ENCODE measurements at places on chromosomes 16 and 17. TPM values are rescaled to one million over a fixed set of nuclear protein-coding genes. Genes with fewer than 3 reads are reported as not detected.
A peak's percentile ranks its signal among the peaks of the same experiment; 100 is the strongest.

The NDRG4 gene
- 280 TPM for total RNA-seq

The TOP2A gene
- total RNA-seq = 58.3 TPM

The RPGRIP1L gene
- 34.8 TPM for total RNA-seq

The FTSJ3 gene
- total RNA-seq = 24.9 TPM

The CISD3 gene
- total RNA-seq = 0.91 TPM

The KCTD19 gene
- total RNA-seq = 2.2 TPM

The CNGB1 gene
- total RNA-seq = 3.0 TPM

The CDRT15L2 gene
- total RNA-seq = not detected

The RCVRN gene
- 0.27 TPM for total RNA-seq

GRCh38 chr16:4873091-4873490, 25.8 kb downstream of the UBN1 start:
- no peak for DNase-seq

DNA sequence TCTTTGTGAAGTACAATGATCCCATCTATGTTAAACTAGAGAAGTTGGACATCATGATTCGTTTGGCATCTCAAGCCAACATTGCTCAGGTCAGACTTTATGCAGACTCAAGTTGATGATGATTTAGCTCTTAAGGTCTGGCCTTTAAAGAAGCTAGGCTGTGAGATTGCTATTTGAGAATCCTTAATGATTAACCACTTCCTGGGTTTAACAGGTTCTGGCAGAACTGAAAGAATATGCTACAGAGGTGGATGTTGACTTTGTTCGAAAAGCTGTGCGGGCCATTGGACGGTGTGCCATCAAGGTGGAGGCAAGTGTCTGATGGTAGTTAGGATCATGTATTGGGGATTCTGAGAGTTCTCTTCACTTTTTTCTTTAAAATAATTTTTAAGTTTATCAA, 40.3 kb downstream of the AP2B1 start:
- DNase-seq = no peak

- DNase-seq = no peak
These were observed 205.5 kb upstream of the MON1B start for GRCh38 chr16:76985392-76986045.

GRCh38 chr17:6474906-6475305, 30.7 kb downstream of the PIMREG start:
- DNase-seq = peak; percentile 59

- DNase-seq = no peak
These were observed 64.6 kb downstream of the CDK5R1 start for GRCh38 chr17:32551186-32551955.

DNA sequence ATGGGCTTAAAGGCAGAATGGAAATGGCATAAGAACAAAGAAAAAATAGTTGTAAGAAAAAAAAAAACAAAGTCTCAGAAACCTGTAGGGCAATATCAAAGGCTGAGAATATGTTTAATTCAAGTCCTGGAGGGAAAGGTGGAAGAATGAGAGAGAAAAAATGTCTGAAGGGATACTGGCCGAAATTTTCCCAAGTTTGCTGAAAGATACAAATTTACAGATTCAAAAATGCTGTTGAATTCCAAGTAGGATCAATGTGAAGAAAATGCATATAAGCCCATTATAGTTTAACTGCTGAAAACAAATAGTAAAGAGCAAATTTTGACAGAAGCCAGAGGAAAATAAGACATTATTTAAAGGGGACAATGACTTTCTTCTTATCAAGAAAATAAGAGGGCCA, 6.6 kb upstream of the USP22 start:
- DNase-seq = no peak

GRCh38 chr17:61496957-61497653, 44.9 kb downstream of the TBX4 start:
- no peak for DNase-seq

GRCh38 chr16:11779074-11779473, 18.0 kb downstream of the ZC3H7A start:
- DNase-seq = no peak

GRCh38 chr16:2004795-2005517, 4.7 kb downstream of the ZNF598 start:
- DNase-seq = no peak

GRCh38 chr17:57281887-57282286, 25.6 kb downstream of the MSI2 start:
- no peak for DNase-seq

GRCh38 chr16:90031931-90032673, 12.8 kb upstream of the DBNDD1 start:
- no peak for DNase-seq

GRCh38 chr16:22217890-22218730, 12.0 kb downstream of the EEF2K start:
- DNase-seq = no peak

DNA sequence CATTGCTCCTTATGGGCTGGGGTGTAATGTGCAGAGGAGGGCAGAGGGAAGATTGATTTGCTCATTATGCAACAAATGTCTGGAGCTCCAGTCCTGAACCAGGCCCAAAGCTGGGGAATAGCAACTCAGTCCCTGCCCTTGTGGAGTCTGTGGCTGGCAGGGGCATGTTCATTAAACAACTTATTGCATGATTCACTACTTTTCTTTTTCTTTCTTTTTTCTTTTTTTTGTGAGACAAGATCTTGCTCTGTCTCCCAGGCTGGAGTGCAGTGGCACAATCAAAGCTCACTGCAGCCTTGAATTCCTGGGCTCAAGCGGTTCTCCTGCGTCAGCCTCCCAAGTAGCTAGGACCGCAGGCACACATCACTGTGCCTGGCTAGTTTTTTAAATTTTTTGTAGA, 23.1 kb downstream of the MSI2 start:
- DNase-seq = no peak

All from cerebellum (tissue), 4 donors.